ENCODE measurements at places on chromosomes 7 and 10. TPM values are rescaled to one million over a fixed set of nuclear protein-coding genes. Genes with fewer than 3 reads are reported as not detected.

The MYH16 gene
- total RNA-seq = not detected

DNA sequence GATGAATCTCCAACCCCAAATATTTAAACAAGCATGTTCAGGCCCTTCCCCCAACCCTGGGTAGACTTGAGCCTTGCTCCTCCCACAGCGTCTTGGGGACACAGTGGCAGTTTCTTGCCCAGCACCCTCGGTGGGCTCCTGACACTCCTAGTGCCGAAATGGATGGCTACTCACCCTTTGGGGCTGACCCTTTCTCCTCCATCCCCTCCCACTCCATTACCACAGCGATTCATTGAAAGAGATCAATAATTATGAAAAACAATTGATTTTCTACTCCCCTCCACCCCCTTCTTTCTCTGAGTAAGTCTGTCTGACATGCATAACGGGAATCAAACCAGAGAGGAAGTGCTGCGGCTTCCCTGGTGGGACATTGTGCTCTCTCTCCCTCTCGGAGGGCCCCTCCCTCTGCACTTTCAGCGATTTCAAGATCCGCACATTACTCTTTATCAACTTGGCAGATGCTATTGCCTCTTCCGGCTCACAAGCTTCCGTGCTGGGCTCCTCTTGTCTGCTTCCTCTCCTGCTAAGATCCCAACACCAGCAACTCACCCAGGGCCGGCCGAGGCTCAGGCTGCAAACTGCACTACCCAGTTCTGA lies 79.0 kb upstream of the PLXNA4 start:
- DNase-seq = no peak

DNA sequence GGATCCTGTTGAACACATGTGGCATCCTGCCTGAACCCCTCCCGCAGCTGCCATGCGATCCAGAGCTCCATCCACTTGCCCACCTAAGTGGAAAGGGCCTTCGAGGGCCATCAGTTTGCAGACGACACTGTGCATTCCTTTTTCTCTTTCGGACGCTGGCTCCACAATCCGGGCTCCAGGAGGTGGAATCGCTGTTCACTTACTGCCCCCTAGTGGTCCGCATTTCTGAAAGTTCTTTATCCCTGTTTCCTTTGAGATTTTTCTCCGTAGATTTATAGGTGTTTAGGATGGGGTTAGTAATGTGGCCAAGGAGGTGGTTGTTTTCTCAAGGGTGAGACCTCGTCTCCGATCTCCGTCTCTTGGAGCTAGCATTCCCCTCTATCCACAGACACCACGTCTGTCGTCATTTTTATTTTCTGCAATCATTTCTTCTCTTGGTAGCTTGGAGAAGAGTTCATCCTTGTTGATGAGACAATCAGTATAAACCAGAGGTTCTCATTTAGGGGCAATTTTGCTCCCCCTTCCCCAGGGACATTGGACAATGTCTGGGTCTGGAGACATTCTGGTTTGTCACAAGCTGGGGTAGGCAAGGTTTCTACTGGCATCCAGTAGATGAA lies 204.6 kb downstream of the ARHGAP21 start:
- DNase-seq = peak; percentile 18

GRCh38 chr7:123190109-123190831 lies 9.5 kb downstream of the SLC13A1 start:
- no peak for DNase-seq

DNA sequence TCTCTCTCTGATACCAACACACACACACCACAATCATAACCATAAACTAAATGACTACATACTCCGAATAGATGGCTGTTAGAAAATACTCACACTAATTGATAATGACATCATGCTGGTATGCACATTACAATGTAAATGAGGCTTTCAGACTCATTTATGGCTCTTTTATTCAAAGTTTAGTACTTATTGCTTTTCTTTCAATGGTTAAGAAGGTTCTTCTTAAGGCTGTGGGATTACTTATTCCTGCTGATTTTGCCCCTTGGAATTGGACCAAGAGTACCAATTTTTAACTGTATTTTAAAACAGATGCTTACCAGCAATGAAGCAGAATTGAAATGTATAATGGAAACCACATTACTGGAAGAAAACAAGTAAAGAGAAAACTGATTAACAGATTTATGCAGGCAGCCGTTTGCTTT lies 20.6 kb upstream of the CABCOCO1 start:
- DNase-seq = no peak

DNA sequence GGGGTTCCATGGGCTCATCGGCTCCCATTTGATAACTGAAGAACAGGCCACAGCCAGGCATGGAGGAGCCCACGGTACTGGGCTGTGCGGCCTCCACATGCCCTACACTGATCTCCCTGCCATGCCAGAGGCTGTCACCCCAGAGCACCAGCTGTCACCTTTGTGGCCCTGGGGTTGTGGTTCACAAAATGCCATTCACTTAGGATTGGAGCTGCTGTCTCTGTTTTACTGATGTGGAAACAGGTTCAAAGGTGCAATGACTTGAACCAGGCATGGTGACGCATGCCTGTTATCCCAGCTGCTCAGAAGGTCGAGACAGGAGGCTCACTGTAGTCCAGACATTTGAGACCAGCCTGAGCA lies 4.3 kb upstream of the UPK3B start:
- DNase-seq = no peak

DNA sequence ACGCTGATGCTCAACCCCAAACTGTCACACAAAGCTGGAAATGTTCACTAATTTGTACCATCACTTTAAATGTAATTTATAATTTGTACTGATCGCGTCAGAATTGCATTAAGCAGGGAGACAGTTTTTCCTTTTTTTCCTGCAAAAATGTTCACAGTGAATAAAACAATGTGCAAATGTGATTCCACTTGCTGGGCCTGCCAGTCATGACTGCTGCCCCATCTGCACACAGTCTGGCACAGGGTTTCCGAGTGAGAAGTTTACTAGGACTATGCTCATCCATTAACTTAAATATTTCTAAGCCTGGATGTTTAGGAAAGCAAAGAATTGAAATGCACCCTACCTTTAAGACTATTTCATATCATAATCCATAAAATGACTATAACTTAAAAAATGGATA lies 99.6 kb downstream of the SORBS1 start:
- no peak for DNase-seq
